ENCODE measurements at places on chromosomes 4 and X.

- DNase-seq: no peak
Measured at GRCh38 chr4:138341739-138342415, 99.7 kb upstream of the SLC7A11 start.

DNA sequence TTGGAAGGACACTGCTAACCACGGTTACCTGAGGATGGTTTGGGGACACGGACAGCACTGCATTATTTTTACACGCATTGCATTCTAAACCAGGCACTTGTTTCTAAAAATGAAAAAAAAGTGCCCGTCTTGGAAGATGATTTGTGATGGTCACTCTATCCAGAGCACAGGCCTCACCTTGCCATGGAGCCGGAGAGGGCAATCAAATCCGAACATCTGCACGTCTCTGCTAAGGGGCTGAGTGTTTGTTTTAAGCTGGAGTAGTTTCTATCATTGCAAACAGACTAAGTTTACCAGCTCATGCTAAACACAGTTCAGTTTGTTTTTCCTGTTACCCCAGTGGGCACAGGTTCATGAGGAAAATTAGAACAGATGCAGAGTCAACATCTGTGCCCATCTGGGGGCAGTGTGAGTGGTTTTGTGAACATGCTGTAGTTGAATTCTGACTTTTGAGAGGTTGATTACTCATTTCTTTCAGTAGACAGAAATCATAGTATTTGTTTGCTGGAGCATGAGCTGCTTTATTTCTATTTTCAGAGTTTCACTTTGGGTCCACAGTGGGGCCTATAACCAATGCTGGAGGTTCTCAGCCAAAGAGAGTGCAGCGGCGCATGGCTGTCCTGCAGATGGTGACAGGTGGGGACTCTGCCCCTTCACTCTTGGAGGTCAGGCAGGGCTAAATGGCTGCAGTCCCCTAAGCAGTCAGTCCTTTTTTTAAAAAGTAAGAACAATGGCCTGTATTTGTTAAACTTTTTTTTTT, 65.4 kb upstream of the ENPP6 start:
- DNase-seq: peak; percentile 90

DNA sequence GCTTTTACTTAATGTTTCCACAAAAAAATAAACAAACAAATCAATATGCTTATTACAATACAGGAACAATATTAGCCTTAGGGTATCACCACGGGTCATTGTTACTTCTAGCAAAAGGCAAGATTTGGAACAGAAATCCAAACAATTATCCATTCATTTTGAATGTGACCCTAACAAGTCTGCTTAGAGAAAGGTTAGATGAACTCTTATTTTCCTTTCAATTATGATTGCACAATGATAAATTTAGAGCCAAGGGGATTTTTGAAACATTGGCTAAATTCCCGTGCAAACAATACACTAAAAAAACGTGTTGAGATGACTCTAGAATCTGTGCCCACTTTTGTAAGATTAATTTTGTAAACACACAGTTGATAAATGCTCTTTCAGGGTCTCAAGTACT, 474.7 kb downstream of the PCDH7 start:
- DNase-seq: no peak

DNA sequence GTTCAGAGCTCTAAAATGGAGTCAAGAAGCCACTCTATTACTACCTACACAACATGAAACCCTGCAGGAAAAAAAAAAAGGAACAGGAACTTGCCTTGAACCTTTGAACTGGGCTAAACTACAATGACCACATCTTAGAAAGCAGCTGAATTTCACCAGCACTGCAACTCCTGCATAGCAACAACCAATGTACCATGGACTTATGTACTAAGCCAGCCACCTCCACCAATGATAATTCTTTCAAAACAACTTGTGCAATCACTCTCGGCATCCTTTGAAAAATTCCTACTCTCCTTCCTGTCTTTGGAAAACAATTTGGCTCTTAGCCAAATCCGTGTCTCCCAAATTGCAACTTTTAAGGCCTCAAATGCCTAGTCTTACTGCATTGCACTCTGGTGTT, 26.8 kb upstream of the FMR1 start:
- no peak for DNase-seq

GRCh38 chr4:118213101-118213500, 139.7 kb downstream of the PRSS12 start:
- no peak for DNase-seq

GRCh38 chr4:185933078-185933581, 121.1 kb upstream of the SORBS2 start:
- DNase-seq: no peak

DNA sequence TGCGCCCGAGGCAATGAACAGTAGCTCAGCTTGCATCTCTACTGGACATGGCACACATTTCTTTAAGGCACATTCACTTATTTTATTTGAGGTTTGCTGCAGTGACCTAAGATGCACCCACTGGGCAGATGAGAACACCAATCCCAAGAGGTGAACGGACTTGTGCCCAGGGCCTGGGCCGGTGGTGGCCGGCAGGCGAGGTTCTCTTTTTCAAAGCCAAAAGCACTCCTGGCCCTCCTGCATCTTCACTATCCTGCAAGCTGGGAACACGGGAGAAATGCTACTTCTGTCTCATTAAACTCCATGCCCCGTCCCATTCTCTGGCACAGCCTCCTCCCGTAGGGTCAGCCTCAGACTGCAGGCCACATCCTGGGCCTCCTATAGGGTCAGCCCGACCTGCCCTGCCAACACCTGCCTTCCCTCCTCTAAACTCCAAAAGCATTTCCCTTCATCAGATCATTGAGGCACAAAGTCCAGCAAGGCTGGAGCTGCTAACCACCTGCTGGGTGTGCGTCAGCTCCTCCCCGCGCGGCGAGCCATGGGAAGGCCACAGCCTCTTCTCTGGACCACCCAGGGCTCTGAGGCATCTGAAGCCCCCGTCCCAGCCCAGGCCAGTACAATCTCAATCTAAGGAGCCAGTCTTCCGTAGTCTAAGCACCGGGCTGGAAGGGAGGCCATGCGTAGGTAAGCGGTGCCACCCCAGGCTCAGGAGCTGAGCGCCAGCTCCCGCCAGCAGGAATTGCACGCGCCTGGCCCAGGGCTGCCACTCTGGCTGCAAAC, 166.1 kb downstream of the AFAP1 start:
- DNase-seq: no peak

DNA sequence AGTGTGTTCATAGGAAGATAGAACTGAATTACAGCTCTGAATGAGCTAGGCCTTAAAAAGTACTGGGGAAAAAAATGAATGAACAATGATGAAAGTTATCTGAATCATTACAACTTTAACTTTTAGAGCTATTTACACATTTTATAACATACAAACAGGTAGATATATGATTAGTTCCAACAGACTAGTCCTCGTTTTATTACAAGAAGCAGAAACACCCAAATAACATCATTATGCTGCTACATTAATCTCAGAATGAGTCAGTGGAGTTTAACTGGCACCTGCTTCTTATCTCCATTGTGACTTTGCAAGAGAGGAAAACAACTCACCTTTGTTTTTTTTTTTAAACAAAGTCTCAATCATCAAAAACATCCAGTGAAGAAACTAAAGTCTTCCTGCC, 15.2 kb downstream of the ATP8A1 start:
- DNase-seq: no peak

DNA sequence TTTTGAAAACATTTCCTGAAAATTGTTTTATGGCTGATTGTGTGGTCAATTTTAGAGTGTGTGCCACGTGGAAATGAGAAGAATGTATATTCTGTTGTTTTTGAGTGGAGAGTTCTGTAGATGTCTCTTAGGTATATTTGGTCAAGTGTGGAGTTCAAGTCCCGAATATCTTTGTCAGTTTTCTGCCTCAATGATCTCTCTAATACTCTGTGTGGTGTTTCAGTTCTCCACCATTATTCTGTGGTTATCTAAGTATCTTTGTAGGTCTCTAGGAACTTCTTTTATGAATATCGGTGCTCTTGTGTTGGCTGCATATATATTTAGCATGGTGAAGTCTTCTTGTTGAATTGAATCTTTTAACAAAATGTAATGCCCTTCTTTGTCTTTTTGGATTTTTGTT, 113.3 kb downstream of the LINC00632 start:
- no peak for DNase-seq

- DNase-seq: peak; percentile 72
Measured at GRCh38 chr4:105059337-105059736, 87.3 kb upstream of the TET2 start.

DNA sequence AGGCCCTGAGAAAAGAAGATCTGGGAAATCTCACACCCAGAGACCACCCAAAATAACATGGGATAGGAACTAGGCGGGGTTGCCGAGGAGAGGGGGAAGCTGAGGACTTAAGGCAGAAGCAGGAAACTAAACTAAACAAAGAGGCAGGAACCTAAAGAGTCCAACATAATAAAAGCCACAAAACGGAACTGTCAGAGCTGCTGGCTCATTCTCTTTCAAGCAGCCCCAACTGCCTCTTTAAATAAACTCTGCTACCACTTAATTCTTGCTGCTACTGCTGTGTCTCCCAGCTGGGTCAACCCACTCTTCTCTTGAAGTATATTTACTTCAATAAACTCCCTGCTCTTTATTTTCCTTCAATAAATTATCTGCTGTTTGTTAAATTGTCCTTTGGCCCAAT, 44.5 kb downstream of the MAGEB16 start:
- DNase-seq: no peak

DNA sequence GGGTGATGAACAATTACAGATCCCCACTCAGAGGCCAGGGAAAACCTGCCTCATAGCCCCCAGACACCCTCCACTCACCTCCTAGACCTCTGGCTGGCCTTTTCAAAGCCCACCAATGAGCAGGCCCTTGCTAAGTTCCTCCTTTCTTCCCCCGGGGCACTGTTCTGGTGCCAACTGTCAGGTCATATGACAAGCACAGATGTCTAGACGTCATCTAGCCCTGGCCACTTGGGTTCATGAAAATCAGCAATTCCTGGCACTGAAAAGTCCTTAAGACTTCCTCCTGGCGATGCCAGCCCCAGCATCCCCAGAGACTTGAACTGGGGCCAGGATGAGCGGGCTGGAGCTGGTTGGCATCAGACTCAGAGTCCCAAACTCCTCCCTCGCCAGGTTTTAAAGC, 115.6 kb upstream of the NALF2 start:
- no peak for DNase-seq

- no peak for DNase-seq
Measured at GRCh38 chr4:70239884-70240591, 2.4 kb upstream of the CSN3 start.

DNA sequence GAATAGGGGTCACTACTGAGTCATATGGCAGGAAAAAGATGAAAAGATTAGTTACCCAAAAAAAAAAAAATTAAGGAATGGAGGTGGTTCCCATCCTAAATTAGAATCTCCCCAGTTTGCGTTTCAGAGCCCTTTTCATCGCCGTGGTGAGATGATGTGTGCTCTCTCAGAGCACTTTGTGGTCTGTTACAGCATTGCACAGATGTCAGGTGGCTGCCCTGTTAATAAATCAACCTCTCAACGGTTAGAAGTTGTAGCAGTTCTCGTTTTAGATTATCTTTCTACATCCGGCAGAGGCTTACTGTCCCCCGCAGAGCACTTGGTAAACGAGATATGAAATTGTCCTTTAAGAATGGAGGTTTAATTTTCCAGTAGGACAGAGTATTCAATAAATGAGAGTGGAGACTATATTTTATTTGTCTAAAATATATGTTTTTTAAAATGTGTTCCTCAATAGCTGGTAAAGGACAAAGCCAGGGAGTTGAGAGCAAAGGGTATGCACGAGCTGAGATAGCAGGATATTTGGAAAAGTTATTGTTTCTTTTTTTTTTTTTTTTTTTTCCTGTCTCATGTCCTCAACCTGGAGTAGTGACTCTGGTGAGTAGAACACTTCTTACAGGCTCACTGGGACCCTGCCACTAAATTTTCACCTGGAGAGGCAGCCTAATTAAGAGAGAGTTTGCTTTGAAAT, 26.9 kb downstream of the AFF1 start:
- DNase-seq: no peak

DNA sequence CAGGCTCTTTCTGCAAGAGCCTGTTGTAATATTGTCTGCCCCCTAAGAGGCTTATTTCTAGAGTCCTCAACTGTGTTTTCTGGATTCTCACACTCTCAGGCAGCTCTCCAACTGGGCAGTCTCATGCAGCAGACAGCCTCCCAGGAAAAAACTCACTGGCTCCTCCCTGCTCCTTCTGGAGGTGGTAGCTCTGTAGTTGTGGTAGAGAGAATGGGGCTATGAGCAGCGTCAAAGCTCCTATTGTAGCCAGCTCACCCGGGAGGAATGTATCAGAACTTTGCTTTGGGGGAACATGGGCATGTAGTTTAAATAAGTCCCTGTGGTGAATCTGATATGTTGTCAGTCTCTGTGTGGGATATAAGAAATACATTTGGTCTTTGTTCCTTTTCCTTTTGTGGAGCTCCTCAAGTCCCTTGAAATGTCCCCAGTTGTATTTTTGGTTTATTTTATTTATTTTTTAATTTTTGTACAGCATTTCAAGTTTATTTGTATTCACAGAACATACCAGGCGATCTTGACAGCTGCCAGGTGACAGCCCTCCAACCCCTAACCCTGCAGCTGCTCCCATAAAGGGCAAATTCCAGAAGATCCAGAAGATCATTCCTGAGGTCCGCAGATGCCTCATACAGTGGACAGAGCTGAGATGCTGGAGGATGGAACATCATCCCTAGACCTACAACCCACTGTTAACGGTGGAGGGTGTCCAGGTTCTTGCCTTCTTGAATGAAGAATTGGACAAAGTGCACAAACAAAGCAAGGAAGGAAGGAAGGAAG, 45.7 kb downstream of the TRIM61 start:
- DNase-seq: no peak

DNA sequence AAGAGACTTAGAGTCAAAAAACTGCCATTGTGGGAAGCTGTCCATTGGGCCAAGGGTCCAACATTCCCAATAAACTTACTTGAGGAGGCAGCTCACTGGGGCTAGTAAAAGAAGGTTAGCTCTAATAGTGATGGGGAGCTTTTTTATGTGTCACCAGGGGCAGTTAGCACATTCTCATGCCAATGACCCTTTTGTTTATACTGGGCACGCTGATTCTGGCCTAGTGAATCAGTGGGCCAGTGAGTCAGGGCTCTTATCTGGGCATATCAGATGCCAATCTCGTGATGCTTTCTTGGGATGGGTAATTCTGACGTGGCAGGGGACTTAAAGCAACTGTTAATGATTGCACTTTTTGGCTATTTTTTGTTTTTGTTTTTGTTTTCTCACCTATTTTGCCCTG, 27.8 kb downstream of the TCEAL1 start:
- DNase-seq: no peak

DNA sequence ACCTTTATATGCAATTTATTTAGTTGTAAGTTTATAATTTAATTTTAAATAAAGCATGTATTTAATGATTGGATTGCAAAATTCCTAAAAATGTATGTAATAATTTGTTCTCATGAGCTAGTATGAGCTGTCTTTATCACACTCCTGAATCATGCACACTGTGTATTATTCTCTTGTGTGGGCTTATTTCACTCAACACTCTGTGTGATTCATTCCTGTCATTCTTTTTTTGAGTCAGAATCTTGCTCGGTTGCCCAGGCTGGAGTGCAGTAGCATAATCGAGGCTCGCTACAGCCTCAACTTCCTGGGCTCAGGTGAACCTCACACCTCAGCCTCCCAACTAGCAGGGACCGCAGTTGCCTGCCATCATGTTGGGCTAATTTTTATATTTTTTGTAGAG, 123.1 kb upstream of the SLC34A2 start:
- peak; percentile 45 for DNase-seq

Data from activated CD4-positive, alpha-beta T cell treated with anti-CD3 and anti-CD28 coated beads, Interleukin-2, amount 50 U/mL, for 16 hours (primary cell).